ENCODE measurements at places on chromosomes 2 and 18.

- no peak for DNase-seq
Observed at GRCh38 chr2:119482481-119483394, 41.5 kb downstream of the SCTR start.

- no peak for DNase-seq
Observed at GRCh38 chr2:36492216-36492945, 105.6 kb downstream of the FEZ2 start.

GRCh38 chr18:73719611-73720010, 428.0 kb downstream of the FBXO15 start:
- no peak for DNase-seq

- no peak for DNase-seq
Observed at GRCh38 chr18:34189656-34190435, 34.9 kb downstream of the NOL4 start.

GRCh38 chr2:207432453-207432852, 97.3 kb upstream of the CREB1 start:
- no peak for DNase-seq

- DNase-seq = no peak
Observed at GRCh38 chr2:180656455-180656847, 324.0 kb upstream of the UBE2E3 start.

DNA sequence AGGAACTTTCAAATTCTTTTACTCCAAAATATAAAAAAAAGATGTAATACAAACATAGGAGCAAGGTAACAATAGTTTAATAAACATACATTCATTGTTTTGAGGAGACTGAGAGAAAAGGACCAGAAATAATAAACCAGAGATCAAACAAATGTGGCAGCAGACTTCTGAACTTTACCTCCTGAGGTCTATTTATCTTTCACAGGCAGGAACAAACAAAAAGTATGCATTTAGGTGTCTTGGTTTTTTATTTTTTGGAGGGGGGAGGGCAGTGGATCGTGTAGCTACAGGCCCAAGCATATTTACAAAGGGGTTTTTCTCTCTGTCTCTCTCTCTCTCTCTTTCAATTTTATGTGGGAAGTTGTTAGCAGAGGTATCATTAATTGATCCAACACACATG, 5.6 kb downstream of the PPP4R1 start:
- DNase-seq = no peak

DNA sequence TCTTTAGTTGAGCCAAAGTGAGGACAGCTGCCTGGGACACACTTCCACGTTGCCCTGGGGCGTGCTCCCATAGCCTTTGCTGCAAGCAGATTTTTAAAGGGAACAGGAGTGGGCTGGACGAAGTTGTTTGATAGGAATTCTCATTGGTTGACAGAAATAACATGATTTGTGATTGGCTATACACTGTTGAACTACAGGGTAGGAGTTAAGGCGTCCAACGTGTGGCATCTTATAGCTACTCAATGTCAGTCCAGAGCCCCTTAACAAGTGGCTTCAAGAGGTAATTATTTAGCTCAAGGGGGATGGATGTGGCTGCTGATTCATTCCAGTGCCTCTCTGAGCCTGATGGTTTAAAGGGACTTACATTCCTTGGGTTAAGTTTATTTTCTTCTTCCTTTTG, 65.5 kb downstream of the ACAA2 start:
- DNase-seq = no peak

- DNase-seq = no peak
Observed at GRCh38 chr2:146952696-146953095, 892.1 kb upstream of the ACVR2A start.

DNA sequence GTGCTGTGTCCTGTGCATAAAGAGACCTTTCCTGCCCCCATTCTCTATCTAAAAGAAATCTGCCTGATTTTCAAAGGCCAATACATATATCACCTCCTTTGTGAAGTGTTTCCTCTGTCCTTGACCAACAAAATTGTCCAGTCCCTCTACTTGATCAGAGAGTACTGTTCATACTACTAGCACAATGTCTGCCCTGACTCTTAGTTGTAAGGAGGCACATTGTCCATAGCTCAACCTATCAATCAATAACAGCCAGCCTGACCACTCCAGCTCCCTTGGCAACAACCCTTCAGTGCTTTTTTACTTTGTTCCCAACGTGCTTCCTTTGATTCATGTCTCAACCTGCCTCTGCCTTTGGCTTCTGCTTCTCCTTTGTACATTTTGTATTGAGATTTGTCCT, 398.9 kb downstream of the TRIB2 start:
- DNase-seq = no peak

GRCh38 chr2:18093196-18093595, 214.7 kb downstream of the KCNS3 start:
- DNase-seq = no peak

GRCh38 chr2:55810622-55811020, 113.0 kb downstream of the EFEMP1 start:
- no peak for DNase-seq

DNA sequence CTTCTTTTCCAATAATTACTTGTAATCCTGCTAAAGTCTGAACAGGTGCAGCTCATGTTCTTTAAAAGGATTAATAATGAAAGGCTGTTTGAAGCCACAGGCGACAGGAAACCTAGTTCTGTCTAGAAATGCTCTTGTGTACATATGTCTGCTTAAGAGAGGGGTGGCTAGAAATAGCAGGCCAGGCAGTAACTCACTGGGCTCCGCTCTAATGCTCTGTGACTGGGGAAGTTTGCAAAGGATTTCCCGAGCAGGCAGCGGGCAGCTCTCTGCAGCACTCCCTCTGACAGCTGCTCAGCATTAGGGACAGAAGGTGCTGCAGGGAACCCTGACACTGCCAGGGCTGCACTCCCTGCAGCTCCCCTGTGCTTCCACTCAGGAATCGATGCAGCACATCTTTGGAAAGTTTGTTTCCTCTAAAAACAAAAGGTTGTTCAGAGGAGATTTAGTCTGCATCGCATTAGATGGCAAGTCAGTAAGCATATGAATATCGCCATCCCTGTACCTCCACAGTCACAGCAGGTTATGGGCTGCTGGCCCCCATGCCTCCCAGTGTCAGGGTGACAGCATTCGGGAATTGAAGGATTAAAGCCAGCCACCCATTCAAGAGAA, 33.1 kb upstream of the TTC39C start:
- DNase-seq = no peak

DNA sequence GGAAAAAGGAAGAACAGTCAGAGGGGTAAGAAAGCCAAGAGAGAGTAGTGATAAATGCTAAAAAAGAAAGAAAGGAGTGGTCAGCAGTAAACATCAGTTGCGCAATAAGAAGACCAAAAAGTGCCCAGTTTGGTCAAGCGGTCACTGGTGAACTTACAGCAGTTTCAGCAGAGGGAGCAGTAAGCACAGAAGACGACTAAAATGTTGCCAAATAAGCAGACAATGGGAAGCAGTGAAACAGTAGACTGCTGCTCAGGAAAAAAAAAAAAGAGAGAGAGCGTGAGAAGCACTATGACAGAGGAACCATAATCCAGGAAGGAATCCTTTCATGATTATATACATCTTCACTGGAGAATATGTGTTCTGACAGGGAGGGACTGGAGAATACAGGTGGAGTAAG, 45.8 kb downstream of the DNAJC10 start:
- DNase-seq = no peak

- DNase-seq = no peak
Observed at GRCh38 chr18:56186319-56186718, 452.1 kb downstream of the TXNL1 start.

DNA sequence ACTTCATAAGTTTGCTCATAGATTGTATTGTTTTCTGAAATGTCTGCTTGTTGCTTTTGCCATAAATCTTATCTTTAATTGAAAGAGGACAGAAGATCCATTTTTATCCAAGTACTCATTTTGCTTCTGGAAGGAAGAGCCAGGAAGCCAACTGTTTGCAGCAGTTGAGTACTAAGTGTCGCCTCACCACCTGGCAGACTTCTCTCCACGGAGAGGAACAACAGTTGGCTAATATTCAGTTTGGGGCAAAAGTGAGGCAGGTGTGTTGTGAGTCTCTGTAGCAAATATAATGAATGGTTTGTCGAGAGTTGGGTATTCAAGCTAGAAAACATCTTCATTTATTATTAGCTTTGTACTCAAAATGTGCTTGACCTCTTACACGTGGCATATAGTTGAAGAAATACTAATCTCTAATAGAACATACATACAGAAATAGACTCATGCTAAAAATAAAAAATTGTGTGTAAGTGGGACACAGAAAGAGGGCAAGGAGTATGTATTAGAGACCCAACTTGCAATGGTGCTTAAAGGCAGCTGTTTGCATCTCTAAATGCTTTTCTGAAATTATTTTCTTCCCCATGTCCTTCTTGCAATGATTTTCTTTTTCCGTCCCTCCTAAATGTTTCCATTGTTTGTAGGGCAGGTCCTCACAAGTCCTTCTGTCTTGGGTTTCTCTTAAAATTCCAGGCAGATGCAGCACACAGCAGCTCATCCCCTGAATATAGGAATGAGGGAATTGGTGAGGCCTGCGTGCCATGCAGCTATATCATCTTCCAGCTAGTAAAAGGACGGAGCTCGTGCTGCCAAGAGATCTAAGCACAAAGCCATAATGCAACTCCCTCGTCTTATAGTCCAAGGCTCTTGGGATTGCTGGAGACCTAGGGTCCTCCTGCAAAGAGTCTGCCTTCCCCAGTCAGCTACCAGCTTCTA, 44.8 kb upstream of the MAP3K20 start:
- no peak for DNase-seq

DNA sequence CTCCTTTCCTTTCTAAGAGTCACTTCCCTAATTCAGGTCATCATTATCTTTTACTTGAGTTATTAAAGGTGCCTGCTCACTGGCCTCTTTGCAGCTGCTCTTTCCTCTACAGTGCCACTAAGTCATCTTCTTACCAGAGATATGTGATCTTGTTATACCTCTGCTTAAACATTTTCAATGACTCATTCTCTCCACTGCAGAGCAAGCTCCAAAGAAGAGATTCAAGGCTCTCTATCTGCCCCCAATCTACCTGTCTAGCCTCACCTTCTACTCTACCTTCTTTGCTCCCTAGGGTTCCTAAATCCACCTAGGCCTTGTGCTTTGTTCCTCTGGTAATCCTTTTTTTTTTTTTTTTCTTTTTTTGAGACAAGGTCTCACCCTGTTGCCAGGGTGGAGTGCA, 3.1 kb downstream of the ARHGEF33 start:
- no peak for DNase-seq

GRCh38 chr2:154637456-154637855, 61.0 kb upstream of the KCNJ3 start:
- DNase-seq = no peak

DNA sequence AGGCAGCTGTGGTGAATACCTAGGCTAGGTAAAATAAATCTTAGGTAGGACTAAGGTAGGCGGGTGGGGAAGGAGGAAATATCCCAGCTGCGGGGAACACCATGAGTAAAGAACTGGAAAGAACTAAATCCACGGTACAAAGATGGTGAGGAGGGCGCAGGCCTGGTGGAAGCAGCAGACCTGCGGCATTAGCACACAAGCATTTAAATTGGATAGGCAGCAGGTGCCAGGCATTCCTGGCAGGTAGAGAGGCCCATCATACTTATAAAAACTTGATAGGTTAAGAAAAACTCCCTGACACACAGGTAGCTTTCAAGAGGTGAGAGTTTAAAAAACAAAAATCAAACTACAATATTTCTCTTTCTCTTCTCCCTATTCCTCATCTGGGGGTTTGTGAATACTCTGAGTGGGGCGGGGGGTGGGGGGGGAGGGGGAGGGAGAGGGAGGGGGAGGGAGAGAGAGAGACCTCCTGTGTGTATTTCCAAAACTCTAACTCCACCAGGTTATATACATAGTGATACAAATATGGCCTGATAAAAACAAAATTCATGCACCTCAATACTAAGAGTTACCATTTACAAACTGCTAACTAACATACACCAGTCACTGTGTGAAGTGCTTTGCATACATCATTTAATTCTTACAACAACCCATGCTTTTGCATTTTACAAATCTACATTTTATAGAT, 13.5 kb downstream of the AAK1 start:
- DNase-seq = no peak

- DNase-seq = no peak
Observed at GRCh38 chr18:47679864-47680263, 250.6 kb downstream of the SMAD2 start.

GRCh38 chr2:234827096-234827860, 124.5 kb upstream of the SH3BP4 start:
- DNase-seq = no peak

GRCh38 chr2:124542932-124543640, 518.0 kb downstream of the CNTNAP5 start:
- DNase-seq = no peak

GRCh38 chr2:31446848-31447247, 32.3 kb upstream of the XDH start:
- DNase-seq = no peak

GRCh38 chr2:176503776-176504175, 234.5 kb downstream of the MTX2 start:
- no peak for DNase-seq

- DNase-seq = no peak
Observed at GRCh38 chr2:241041589-241042158, 43.3 kb downstream of the SNED1 start.

DNA sequence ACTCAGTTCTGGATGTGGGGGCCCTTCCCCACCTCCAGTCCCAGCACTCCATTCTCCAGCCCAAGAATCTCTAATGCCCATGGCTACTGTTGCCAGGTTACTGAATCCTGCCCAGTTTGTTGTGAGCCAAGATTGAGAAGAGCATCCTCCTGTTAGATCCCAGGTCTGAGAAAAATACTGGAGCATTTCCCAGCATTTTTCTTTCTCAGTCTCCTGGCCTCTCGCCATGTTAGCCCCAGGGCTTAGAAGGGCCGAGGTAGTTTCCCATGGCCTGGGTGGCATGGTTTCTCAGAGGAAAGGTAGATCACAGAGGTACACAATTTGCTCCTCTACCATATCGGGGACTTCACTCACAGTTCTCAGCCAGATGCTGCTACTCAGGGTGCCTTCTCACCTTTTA, 135.7 kb downstream of the OTX1 start:
- DNase-seq = no peak

DNA sequence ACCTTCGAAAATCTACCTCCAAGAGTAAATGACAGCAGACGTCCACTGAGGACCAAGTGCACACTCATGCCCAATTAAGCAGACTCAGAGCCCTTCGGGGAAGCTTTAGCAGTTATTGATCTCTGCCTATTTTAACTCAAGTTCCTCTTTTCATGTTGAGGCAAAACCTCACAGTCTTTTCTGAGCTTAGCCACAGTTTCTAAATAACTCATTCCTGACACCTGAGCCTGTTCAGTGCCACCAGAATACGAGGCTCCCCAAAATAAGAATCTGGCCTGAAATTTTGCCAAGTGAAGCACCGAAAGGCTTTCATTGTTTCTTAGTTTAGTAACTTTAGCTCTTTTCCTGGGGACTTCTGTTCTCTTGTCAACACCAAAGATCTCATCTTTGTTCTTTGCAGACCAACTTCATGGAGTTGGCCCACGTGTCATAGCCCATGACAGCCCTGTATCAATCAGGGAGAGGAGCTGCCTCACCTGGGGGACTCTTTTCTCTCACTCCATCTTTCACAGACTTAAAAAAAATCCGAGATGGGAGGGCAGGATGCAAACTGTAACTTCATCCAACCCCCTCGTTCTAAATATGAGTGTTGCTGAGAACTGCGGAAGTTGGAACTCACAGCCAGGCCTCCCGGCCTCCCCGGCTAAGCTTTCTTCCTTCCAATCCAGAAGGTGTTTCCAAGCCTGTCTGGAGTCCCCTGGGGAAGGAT, 22.2 kb downstream of the INPP5D start:
- no peak for DNase-seq

Measured in T47D (cell line).